ENCODE measurements at places on chromosomes 6 and 20.

GRCh38 chr6:32623693-32624092 is 13.5 kb upstream of the HLA-DQA1 start:
- DNase-seq, result peak; percentile 41

GRCh38 chr6:130162421-130162820 is 60.3 kb downstream of the SAMD3 start:
- no peak for DNase-seq

DNA sequence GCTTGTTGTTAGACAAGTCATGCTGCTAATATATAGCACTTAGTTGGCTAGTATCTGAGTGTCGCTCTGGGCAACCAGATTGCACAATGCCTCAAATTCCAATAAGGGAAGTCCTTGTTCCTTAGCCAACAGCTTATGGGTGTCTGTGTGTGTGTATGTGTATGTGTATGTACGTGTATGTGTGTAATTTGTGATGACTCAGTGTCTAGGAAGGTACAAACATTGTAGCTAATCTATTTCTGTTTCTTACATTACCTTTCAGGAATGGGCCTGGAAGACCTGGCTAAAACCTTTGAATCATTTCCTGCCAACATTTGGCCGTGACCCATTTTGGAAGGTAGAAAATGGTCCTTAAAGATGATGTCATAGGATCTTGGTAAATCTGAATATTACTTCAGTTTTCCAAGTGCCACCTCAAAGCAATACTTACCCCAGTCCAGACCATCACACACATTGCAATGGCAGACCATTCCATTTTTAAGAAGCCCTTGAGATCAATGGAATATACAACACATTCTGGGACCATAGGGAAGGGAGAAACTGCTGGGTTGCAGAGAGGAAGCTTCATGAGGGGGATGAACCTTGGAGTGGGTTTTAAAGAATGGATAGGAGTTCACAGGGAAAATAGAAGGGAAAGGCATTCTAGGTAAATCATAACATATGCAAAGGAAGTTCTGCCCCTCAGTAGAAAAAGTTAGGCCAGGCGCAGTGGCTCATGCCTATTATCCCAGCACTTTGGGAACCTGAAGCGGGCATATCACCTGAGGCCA is 25.1 kb downstream of the NEDD9 start:
- no peak for DNase-seq

DNA sequence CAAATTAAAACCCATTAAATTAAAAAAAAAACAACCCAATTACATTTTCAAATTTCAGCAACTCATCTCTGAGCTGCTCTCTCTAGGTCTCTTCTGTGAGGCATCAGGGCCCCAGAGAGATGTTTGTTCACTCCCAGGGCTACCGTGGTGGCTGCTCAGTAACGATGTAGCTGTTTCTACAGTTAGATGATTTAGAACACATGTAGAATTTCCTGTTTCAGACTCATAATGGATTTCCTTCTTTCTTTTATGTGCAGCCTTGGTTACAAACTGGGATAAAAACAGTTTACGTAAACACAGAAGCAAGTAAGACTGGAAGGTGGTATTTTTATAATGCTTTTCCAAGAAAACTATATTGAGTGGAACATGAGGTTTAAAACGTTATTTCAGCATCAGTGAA is 116.1 kb upstream of the CCN2 start:
- DNase-seq, result no peak

GRCh38 chr6:65706436-65706835 is 590 bp downstream of the EYS start:
- DNase-seq, result no peak

DNA sequence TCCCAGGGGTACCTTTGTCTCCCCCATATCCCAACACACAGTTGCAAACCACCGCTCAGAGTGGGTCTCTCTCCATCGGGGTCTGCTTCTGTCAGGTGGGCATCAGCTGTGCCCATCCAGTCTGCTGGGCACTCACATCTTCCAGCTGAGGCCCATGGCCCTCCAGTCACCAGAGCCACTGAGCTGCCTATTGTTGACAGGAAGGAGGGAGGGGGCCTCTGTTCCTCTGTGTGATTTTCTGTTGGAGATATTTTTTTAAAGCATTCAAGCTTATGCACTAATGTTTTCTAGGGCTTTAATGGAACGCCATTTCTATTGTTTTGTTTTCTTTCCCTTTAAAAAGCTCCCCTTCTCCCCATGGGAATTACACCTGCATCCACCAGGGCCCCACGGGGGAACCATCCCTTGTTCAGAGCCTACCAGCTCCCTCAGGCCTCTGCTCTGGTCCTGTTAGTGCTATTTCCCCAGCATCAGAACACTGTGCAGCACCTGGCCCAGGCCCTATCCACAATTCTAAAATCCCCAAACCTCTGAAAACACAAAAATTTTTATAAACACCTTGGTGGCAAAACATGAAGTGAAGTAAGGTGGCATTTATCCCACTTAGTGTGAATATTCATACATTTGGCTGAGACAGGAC is 326.2 kb downstream of the CD83 start:
- no peak for DNase-seq

Measured in activated CD4-positive, alpha-beta T cell treated with anti-CD3 and anti-CD28 coated beads, Interleukin-2, amount 10 ng/mL, durations not matched to agents 7 days and 5 days (primary cell).